ENCODE measurements at places on chromosomes 5 and 9.

DNA sequence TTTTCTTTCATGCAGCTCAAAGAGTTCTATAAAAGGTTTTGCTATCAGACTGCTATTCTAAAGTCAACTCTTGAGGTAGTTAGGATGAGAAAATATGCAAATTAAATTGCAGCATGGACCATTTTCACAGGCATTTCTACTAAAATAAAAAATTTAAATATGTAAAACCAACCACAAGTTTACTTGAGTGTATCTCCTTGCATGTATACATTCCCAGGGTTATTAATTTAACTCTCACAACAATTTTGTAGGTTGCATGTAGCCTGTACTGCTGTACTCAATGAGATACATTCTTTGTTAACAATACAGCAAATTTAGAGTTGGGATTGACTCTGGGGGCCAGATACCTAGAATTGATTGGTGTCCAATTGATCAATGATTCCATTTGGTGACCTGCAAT is 265.8 kb downstream of the MED10 start:
- DNase-seq, result no peak

GRCh38 chr5:133662578-133662977 is 50.2 kb upstream of the FSTL4 start:
- DNase-seq, result no peak

- no peak for DNase-seq
These were observed 74.5 kb downstream of the FBXO38 start for GRCh38 chr5:148458036-148458888.

DNA sequence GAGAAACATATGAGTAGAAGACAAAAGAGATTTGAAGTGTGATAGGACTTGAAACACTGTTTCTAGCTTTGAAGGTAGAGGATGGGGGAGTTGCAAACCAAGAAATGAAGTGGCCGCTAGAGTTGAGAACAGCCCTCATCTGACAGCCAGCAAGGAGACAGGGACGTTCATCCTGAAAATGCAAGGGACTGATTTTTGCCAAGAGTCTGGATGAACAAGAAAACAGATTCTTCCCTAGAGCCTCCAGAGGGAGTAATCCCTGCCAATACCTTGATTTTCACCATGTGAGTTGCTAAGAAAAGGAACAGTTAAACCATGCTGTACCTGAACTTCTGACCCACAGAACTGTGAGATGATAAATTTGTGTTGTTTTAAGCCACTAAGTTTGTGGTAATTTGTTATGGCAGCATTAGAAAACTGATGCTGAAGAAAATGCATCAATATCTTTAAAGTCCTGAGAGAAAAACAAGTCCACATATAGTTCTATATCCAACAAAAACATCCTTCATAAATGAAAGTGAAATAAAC is 154.0 kb upstream of the ADAMTSL1 start:
- no peak for DNase-seq

GRCh38 chr5:149938279-149938678 is 6.3 kb downstream of the PDE6A start:
- DNase-seq, result no peak

DNA sequence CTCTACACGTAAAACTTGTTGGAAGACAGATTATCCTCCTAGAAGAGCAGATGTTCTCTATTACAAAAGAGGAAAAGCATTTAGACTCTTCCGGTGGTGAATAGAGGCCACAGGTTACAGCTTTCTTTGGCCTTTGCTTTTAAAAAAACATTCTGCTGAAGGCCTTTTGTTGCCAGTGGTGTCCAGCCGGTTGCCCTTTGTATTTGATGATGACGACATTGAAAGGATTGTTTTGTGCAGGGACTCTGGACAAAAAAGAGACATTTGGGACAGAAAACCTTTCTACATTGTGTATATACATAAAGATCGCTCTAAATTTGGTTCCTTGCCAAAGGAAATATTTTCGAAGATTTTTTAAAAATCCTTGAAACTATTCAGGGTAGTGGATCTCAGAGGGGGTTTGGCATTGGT is 180.3 kb downstream of the C9orf152 start:
- DNase-seq, result no peak

- no peak for DNase-seq
These were observed 630.5 kb downstream of the ANXA1 start for GRCh38 chr9:73782166-73782565.

DNA sequence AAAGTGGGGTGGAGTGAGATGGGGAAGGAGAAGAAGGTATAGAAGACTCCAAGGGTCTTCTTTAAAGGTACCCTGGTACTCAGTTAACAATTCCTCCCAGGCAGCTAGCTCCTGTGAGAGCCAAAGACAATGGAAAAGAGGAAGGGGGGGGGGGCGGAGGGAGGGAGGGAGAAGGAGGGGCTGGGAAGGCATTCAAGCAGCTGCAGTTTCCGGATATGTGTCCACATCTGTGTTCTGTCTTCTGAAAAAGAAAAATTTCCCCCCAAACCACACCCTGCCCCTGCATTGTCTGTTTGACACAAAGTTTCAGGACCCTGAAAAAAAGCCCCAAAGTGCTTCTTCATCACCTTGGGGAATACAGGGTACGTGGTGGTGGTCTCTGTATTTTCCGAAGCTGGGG is 11.1 kb downstream of the SPRY4 start:
- DNase-seq, result no peak

GRCh38 chr5:150303070-150303615 is 438 bp upstream of the ARSI start:
- peak; percentile 40 for DNase-seq

GRCh38 chr5:175288048-175288621 is 155.8 kb downstream of the DRD1 start:
- DNase-seq, result no peak

DNA sequence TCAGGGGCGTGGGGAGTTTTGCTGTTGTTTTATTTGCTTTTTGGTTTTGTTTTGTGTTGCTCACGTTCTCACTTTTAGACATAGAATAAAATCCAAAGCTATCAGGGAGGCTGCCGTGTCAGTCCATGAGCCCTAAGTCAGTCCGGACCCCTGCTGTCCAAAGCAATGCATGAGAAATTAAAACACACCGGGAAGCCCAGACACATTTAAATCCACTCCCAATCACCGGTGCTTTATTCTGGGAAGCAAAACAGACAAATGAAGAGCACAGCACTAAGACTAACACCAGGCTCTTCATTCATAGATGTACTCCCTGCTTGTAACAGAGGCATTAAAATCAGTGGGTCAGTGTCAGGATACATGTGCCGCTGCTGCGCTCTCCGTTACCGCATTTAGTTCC is 180.9 kb downstream of the IRX2 start:
- DNase-seq, result no peak

GRCh38 chr5:1356873-1357787 is 12.2 kb upstream of the CLPTM1L start:
- DNase-seq, result no peak

All from WTC11 (cell line).